ENCODE measurements at places on chromosomes 2 and 18.

- no peak for DNase-seq
Observed at GRCh38 chr18:63342206-63342605, 22.6 kb upstream of the BCL2 start.

DNA sequence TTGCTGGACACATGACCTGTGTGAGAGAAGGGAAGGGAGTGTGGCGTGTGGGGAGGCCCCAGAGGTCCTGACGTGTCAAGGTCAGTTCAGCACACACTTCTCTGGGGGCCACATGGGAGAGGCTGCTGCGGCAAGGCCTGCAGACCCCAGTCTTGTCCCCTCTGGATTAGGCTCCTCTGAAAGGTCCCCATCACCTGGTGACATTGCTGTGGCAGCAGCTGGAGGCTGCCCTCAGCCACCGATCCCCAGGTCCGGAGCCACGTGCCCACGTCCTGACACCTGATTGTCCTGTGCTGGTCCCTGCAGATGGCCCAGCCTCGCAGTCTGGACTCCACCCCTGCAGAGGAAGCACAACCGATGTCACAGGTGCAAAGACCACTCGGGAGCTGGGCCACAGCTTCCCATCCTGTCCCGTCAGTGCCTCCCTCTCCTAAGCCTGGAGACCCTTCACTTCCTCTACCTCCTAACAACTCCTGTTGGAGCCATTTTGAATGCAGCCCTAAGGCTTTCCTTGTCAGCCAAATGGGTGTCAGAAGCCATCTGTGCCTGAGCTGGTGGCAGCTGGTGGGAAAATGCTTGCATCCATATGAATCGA lies 12.7 kb downstream of the TMEM177 start:
- no peak for DNase-seq

GRCh38 chr2:136765256-136766072 lies at the start of gene THSD7B:
THSD7B (plus strand) TSS chr2:136765545; CDS start chr2:136882179, 116,634 bp downstream.
- no peak for DNase-seq

- no peak for DNase-seq
Observed at GRCh38 chr2:182817558-182817957, 48.9 kb downstream of the FRZB start.

GRCh38 chr2:231298091-231298490 lies 97.4 kb upstream of the B3GNT7 start:
- DNase-seq: no peak

DNA sequence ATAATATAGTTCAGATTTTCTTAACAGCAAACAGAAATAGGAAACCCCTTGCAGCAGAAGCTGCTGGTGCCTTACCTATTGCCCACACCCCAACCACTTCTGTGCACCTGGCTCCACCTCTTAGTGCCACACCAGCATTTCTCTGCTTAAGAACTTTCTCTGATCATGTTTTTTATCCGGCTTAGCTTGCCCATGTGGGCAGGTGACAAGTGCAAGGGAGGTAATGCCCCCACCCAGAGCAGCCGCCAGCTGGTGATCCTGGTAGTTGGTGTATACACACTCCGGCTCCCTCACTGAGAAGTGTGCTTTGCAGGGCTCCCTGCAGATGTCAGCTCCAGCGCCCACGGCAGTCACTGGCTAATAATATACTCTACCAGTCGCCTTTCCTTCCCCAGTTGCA lies 126.3 kb downstream of the ALPK2 start:
- no peak for DNase-seq

DNA sequence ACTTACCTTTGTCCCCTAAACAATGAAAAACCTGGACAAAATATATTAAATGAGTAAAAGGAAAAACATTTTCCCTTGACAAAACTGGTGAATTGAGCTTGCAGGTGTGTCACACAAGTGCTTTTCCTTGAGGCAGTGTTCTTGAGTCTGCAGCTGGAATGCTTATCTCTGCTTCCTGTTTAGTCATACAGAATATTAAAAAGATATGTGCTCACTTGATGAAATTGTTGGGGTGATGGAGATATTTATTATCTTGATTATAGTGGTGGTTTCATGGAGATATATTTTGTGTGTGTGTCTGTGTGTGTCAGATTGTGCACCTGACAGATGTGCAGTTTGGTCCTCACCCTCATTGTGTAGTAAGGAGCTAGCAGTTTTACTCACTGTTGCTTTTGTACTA lies 3.3 kb downstream of the TAF1B start:
- no peak for DNase-seq

DNA sequence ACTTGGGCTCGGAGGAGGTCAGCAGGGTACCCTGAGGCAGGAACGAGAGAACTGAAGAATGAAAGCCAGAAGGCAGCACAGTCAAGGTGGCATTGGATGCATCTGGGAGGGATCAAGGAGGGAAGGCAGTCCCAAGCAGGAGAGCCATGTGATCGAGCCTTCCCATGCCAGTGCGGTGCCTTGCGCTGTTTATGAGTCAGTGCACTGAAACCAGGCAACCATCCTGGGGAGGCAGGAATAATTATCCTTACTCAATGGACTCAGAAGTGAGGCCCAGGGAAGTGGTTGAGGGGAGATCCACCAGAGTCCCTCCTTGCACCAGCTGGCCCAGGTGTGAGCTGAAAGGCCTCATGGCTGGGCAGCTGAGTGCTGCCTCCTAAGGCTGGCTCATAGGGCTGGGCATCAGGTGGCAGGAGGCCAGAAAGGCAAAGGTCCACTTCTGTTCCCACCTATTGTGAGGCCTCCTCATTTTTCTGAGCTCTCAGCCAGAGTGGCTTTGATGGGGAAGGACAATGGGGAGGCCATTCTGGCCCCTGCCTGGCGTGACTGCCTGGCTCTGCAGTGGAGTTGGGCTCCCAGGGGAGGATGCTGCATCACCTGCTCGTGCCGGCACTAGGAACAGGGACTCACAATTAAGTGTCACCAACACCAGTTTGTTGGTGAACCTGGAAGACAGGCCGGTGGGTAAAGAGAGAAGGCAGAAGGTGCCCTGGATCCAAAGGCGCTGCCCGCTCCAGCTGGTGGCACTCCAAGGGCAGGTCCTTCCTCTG lies 82.3 kb downstream of the TFCP2L1 start:
- DNase-seq: no peak

DNA sequence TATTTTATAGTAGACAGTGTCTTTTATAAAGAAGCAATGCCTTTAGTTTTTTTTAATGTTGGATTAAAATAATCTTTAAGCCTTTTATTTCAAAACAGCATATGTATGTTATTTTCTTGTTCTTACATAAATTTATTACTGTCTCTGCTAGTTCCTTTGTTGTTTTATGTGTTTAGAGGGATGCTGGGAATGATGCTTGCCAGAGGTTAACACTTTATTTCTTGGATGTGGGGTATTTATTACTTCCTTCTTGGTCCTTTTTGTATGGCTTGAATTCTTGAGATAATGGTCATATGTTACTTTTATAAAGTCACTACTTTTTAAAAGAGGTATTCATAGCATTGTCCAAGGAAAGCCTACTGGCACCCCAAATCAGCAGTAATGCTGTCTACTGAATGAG lies 63.1 kb downstream of the ANKRD12 start:
- DNase-seq: no peak

- no peak for DNase-seq
Observed at GRCh38 chr2:12433626-12433990, 283.1 kb upstream of the TRIB2 start.

- DNase-seq: no peak
Observed at GRCh38 chr2:26438926-26439325, 37.2 kb downstream of the DRC1 start.

DNA sequence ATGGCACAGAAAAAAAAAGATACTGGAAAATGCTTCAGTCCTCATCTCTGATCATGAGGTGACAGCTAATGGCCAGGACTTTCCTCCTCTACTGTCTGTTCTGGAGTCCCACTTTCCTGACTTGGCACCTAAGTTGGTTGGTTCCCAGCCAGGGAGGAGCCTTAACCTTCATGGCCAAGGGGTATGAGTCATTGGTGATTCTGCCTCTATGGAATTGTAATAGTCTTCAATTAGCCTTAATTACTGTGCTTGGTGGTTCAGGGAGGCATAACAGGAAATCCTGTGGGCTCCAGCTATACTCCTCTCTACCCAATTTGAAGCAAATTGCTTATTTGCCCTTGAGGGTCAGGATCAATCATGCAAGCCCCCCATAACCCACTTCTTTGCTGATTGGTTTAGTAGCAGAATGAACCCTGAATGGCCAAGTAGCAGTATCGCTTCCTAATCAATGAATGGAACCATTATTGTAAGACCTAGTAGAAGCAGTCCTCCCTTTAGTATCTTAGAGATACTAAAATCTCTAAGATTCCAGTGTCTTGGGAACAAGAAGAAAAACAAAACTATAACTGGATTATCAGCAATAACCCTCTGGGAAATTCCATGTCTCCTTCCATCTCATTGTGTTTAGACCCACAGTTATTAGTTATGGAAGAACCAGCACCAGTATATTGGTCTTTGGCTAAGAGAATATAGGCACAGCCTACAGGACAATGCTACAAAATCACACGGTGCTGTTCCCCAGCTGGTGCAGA lies 109.0 kb downstream of the COL6A3 start:
- no peak for DNase-seq

Measured in C1 segment of cervical spinal cord (tissue), 14 donors.